Spinal cord (tissue), 10 donors: ENCODE measurements at places on chromosomes 2 and 18.

- DNase-seq = no peak
Observed at GRCh38 chr2:235824331-235824730, 330.5 kb downstream of the AGAP1 start.

DNA sequence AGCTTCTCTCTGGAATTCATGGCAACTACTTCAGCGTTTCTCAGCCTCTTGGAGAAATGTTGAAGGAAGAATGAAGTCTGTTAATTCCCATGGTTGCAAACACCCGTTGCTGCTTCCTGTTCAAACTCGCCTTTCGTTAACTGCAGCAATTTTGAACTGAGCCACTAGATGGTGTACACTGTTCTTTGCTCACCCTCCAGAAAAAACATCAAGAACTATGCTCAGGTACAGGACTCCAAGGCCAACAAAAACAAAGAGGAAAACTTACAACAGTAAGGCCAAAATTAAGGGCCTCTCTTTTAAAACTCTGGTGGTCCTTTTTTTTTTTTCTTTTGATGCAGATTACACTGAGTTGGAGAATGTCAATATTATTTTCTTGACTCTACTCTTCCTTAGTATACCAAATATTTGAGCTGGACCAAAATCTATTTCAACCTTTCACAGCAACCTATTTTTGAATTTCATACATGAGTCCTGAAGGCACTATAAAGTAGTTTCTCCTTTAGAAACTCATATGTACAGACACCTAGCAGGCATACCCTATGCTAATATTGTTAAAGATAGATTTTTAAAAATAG, 58.2 kb downstream of the KLHL14 start:
- DNase-seq = peak; percentile 66

GRCh38 chr2:189176516-189176915, 3.0 kb downstream of the COL5A2 start:
- no peak for DNase-seq

GRCh38 chr2:27263287-27264252, 723 bp upstream of the SLC30A3 start:
- DNase-seq = no peak

DNA sequence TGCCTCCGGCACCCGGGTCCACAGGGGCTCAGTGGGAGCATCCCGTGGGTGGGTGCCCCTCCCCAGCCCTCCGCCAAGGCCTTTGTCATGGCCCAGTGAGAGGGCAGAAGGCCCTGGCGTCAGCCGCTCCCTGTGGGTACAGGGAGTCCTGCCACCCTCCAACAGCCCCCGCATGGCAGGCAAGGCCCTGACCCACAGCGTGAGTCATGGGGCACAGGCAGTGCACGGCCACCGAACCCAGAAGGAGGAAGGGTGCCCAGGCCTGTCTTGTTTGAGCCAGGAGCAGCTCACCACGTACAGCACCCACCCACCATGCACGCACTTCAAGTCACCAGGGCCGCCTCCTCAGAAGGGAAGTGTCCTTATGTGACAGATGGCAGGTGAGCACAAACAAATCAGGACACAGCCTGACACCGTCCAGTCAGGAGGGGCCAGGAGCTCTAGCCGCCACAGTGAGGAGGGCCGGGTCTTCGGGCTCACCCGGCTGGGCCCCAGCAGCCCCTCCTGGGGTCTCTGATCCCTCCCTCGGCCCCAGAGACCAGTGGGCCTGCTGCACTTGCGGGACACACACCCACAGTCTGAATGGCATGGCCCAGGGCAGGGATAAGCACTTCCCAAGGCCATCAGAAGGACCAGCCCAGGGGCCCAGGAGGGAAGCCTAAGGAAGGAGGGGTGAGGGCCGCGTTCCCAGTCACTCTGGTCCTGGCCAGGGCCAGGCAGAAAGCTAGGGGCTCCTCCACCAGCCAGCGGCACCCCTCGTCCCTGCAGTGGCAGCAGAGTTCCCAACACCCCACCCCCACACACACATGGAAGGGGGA, 25.8 kb downstream of the BIN1 start:
- DNase-seq = no peak

GRCh38 chr18:59721211-59721610, 24.0 kb upstream of the CCBE1 start:
- DNase-seq = peak; percentile 35

- DNase-seq = peak; percentile 28
Observed at GRCh38 chr18:64202210-64202836, 53.4 kb upstream of the LINC00305 start.

DNA sequence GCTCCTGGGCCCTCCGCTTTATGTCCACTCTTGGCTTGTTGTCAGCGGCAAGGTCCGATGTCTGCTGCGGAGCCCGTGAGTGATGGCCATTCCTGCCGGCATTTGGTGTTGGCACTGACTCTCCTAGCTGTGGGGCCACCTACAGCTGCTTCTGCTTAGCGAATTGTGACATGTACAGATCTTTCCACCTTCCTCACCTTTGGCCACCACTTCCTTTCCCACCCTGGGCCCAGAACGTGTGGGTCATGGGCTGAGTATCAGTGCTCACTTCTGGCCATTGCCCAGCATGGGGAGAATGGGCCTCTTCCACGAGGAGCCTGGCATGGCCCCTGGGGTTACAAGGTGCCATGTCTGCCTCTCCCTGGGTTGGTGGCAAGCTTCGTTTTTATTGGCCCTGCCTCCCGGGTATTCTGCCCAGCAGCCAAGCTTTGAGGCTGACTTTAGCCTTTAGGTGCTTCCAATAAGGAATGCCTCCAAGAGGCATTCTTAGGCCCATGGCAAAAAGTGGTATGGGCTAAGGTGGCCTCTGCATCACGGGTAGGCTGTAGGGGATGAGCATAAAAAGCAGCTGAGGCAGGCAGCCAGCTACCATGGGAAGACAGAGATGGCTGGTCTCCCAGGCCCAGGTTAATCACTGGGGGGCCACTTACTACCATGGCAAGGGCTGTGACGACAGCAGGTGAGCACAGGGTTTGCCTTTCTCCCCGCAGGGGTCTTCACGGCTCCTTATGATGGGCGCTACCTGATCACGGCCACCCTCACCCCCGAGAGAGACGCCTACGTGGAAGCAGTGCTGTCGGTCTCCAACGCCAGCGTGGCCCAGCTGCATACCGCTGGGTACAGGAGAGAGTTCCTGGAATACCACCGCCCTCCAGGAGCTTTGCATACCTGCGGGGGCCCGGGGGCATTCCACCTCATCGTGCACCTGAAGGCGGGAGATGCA, 65.8 kb downstream of the EMILIN2 start:
- DNase-seq = no peak

GRCh38 chr2:45260946-45261345, 251.7 kb upstream of the SIX2 start:
- no peak for DNase-seq

DNA sequence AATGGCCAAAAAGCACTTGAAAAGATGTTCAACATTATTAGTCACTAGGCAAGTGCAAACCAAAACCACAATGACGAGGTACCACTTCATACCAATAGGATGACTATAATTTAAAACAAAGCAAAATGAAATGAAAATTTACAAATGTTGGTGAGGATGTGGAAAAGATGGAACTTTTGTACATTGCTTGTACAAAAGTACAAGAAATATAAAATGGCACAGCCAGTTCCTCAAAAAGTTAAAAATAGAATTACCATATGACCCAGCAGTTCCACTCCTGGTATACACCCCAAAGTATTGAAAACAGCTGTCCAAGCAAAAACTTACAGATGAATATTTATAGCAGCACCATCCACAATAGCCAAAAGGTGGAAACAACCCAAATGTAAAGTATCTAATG, 107.8 kb upstream of the XPO1 start:
- DNase-seq = no peak

DNA sequence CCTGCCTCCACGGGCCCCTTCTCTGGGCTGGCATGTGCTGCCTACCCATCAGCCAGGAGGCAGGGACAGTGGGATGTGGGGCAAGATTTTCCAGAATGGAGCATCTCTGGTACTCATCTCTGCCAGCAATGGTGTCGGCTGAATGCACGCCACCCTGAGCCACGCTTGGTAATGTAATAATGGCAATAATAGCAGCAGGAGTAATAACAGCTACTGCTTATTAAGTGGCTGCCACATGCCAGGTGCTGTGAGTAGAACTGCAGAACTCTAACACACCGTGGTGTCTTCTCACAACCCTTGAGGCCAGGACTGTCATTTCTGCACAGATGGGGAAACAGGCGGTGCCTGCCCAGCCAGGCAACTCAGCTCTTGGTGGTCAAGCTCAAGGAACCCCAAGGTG, 113.6 kb downstream of the CELF4 start:
- DNase-seq = no peak

DNA sequence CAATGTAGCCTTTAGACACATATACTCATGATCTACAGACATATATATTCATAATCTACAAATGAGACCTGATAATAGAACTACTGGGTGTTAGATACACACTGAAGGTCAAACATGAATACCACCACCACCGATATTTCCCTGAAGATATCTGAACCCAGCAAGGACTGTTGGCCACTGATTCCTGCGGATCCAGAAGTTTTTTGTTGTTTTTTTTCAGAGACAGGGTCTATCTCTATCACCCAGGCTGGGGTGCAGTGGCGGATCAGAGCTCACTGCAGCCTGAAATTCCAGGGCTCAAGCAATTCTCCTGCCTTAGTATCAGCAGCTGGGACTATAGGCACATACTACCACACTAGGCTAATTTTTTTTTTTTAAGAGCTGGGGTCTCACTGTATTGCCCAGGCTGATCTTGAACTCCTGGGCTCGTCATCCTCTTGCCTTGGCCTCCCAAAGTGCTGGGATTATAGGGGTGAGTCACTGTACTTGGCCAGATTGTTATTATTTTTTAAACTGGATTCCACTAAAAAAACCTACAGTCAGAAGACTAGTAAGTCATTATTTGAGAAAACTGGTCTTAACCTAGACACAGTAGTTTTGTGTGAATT, 1.8 kb downstream of the METTL5 start:
- DNase-seq = no peak

- no peak for DNase-seq
Observed at GRCh38 chr2:54945391-54946219, 104.6 kb downstream of the RTN4 start.

- no peak for DNase-seq
Observed at GRCh38 chr2:232075080-232075479, 113.6 kb downstream of the DIS3L2 start.

- no peak for DNase-seq
Observed at GRCh38 chr2:238167344-238167715, 8.6 kb downstream of the ERFE start.

GRCh38 chr2:73915437-73915993, 11.2 kb upstream of the DGUOK start:
- no peak for DNase-seq

DNA sequence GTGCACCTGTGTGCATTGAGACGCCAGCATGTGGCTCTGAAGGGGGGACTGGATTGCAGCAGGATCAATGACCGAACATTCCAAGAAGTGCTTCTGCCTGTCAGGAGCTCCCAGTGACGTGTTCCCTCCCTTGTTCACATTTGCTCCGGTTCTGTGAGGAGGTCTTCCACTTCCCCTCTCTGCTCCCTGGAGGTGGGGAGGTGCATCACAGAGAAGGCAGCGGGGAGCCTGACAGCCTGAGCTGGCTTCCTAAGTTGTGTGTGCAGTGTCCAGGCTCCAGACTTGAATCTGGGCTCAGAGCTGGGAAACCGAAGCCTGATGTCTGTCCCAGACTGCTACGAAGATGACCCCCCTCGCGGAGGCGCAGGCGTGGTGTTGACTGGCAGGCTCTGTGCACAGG, 171.0 kb downstream of the KLHL29 start:
- DNase-seq = no peak

GRCh38 chr18:46294318-46294717, 190.1 kb downstream of the HAUS1 start:
- no peak for DNase-seq

DNA sequence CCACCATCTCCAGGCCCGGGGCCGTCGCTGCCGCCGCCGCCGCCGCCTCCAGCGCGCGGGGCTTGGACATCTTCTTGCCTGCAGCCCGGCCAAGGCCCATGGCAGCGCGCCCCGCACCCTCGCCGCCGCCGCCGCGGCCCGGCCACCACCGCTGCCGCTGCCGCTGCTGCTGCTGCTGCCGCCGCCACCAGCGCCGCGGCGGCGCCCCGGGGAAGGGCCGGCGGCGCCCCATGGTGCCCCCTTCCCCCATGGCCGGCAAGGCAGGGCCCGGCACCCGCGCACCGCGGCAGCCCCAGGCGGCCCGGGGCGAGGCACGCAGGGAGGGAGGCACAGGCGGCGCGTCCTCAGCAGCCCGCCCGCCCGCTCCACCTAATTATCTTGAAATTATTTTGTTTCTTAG, 3057.4 kb downstream of the RPIA start:
- DNase-seq = no peak

- no peak for DNase-seq
Observed at GRCh38 chr18:45015788-45016128, 335.1 kb downstream of the SETBP1 start.

- no peak for DNase-seq
Observed at GRCh38 chr2:105879803-105880300, 135.1 kb downstream of the NCK2 start.

DNA sequence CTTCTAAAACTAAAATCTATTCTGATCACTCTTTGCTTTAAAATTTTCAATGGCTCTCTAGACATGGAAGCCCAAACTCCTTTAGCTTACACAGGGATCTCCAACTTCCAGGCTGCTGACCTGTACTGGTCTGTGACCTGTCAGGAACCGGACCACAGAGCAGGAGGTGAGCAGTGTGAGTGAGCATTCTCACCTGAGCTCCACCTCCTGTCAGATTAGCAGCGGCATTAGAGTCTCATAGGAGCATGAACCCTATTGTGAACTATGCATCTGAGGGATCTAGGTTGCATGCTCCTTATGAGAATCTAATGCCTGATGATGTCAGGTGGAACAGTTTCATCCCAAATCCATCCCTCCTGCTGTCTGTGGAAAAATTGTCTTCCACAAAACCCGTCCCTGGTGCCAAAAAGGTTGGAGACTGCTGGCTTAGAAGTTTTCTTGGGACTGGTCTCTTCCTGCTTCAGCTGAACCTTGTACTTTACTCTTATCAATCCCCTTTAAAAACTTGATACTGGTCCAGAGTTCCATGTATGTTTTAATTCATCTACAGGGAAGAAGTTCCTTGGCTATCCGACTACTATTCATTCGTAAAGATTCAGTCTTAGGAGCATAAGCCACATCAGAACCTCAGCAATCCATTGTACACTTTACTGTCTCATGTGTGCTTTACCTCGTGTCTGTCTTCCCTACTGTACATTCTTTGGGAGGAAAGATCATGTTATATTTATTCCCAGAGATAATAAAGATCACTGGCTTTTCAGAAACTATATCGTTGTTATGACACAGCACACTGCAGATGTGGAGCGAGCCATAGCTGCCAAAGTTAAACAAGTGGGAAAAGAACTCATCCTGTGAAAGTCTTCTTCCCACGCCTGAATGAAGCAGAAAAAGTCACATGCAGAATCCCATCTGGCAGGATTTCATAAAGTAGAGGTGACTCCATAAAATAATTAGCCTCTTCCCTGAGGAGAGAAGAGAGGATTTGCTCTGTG, 183.8 kb downstream of the LRATD1 start:
- no peak for DNase-seq

DNA sequence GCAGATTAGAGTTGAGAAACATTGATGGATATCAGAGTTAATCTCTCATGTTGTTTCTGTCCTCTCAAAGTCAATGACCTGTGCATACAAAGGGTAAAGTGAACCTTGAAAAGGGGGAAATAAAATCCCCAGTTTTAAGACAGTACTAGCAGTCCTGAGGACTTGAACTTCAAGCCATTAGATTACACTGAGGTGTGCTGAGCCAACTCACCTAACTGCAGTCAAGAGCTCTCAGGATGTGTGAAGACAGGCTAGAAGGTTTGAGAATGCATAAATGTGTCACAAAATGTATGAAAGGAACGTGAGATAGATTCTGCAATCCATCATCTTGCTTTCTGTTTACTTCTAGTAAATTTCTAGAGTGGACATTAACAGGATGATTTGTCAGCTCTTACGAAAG, 35.5 kb downstream of the DOCK10 start:
- no peak for DNase-seq

- no peak for DNase-seq
Observed at GRCh38 chr2:79630060-79630459, 117.2 kb downstream of the CTNNA2 start.
